ENCODE measurements at places on chromosomes 2 and 18. TPM values are rescaled to one million over a fixed set of nuclear protein-coding genes. Genes with fewer than 3 reads are reported as not detected.

GRCh38 chr2:1910021-1910420, 165.7 kb upstream of the PXDN start:
- H3K27ac ChIP-seq = no peak overlapping the region
- no peaks in the 10 kb centered on the region for H3K4me1 ChIP-seq
- no peak overlapping the region for H3K4me3 ChIP-seq
- DNase-seq = no peak

The RNF138 gene
- 21.0 TPM for total RNA-seq

GRCh38 chr2:152036611-152037469, 62.0 kb downstream of the CACNB4 start:
- H3K27me3 ChIP-seq = no peaks in the 10 kb centered on the region
- peaks cover 19% of the 10 kb centered on the region for H3K4me1 ChIP-seq
- no peak overlapping the region for H3K4me3 ChIP-seq
- no peak overlapping the region for H3K27ac ChIP-seq
- H3K36me3 ChIP-seq = no peaks in the 10 kb centered on the region

The GKN1 gene
- not detected for total RNA-seq

- H3K27ac ChIP-seq = no peak overlapping the region
- no peaks in the 10 kb centered on the region for H3K4me1 ChIP-seq
- H3K4me3 ChIP-seq = no peak overlapping the region
- H3K36me3 ChIP-seq = no peaks in the 10 kb centered on the region
- no peak for DNase-seq
Measured at GRCh38 chr18:59704146-59704545, 6.9 kb upstream of the CCBE1 start.

- no peaks in the 10 kb centered on the region for H3K36me3 ChIP-seq
- H3K4me1 ChIP-seq = peaks cover 8% of the 10 kb centered on the region
- H3K27ac ChIP-seq = no peak overlapping the region
- no peak for DNase-seq
Measured at GRCh38 chr2:27902098-27902497, 11.6 kb downstream of the BABAM2 start.

The CELF4 gene
- total RNA-seq = not detected

GRCh38 chr2:15363734-15364133, 197.4 kb downstream of the NBAS start:
- no peak for DNase-seq
- H3K27me3 ChIP-seq = no peaks in the 10 kb centered on the region
- H3K27ac ChIP-seq = no peak overlapping the region

DNA sequence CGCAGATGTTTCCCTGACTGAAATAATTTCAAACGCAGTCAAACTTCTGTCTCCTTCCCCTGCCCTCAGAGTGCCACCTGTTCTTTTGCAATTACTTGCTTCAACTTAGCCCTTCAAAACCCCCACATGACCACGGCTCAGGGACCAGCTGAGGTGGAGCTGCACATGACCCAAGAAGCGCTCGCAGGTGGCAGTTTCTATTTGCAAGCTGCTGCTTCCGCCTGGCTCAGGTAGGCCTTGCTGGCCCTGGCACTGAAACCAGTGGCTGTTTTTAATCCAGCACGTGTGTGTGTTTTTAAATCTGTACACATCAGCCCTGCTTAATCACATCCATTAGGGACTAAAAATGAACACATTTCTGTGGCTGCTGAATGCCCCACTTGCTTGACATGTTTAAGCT, 95.3 kb downstream of the CCDC93 start:
- peaks cover 22% of the 10 kb centered on the region for H3K36me3 ChIP-seq
- H3K4me1 ChIP-seq = no peaks in the 10 kb centered on the region
- H3K4me3 ChIP-seq = no peak overlapping the region
- H3K27ac ChIP-seq = no peak overlapping the region
- no peaks in the 10 kb centered on the region for H3K27me3 ChIP-seq

- DNase-seq = no peak
- no peaks in the 10 kb centered on the region for H3K27me3 ChIP-seq
- H3K27ac ChIP-seq = no peak overlapping the region
- no peaks in the 10 kb centered on the region for H3K4me1 ChIP-seq
- H3K36me3 ChIP-seq = peaks cover 4% of the 10 kb centered on the region
Measured at GRCh38 chr18:41993151-41993550, 38.1 kb downstream of the PIK3C3 start.

GRCh38 chr18:61496374-61496773, 163.1 kb downstream of the CDH20 start:
- no peaks in the 10 kb centered on the region for H3K27me3 ChIP-seq
- no peak overlapping the region for H3K4me3 ChIP-seq
- H3K36me3 ChIP-seq = no peaks in the 10 kb centered on the region
- no peak for DNase-seq
- H3K4me1 ChIP-seq = no peaks in the 10 kb centered on the region

The CHRND gene
- total RNA-seq = not detected

GRCh38 chr2:24473626-24474025, 17.4 kb upstream of the NCOA1 start:
- DNase-seq = no peak
- no peaks in the 10 kb centered on the region for H3K36me3 ChIP-seq
- no peaks in the 10 kb centered on the region for H3K4me1 ChIP-seq
- H3K27me3 ChIP-seq = no peaks in the 10 kb centered on the region
- no peak overlapping the region for H3K4me3 ChIP-seq

DNA sequence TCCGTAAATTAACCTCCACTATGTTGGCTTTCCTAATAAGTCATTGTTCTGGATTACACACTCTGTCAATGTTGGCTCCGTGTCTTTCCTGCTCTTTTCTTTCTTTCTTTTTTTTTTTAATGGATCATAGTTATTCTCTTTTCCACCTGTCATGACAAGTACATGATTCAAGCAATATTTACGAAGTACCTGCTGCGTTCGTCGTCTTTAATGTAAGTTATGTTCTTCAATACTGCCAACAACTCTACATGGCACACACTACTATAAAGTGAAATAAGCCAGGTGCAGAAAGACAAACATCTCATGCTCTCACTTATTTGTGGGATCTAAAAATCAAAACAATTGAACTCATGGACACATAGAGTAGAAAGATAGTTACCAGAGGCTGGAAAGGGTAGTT, 239.1 kb downstream of the SCG2 start:
- DNase-seq = no peak
- no peaks in the 10 kb centered on the region for H3K27me3 ChIP-seq
- no peaks in the 10 kb centered on the region for H3K4me1 ChIP-seq
- H3K27ac ChIP-seq = no peak overlapping the region
- H3K36me3 ChIP-seq = no peaks in the 10 kb centered on the region

DNA sequence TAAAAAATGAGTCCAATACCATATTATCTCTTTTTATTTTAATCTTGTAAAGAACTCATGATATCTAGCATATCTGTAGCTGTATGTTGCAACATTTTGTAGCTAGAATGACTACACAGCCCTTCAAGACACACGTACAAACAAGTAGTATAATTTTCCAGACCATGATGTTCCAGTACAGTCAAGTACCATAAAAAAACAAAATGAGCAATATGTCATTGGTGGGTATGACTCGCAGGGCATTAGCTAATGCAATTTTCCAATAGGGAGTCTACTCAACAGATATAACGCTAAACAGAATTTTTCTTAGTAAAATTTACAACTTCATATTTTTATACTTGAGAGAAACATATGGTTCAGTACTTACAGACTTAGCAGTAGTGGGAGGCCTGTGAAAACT, 53.6 kb upstream of the UGP2 start:
- H3K4me1 ChIP-seq = no peaks in the 10 kb centered on the region
- H3K27me3 ChIP-seq = no peaks in the 10 kb centered on the region

GRCh38 chr2:239288951-239289511, 111.8 kb downstream of the HDAC4 start:
- H3K36me3 ChIP-seq = no peaks in the 10 kb centered on the region
- H3K4me3 ChIP-seq = no peak overlapping the region
- H3K27ac ChIP-seq = peak overlapping the region; percentile 73
- no peak for DNase-seq
- peaks cover 80% of the 10 kb centered on the region for H3K4me1 ChIP-seq
- H3K27me3 ChIP-seq = no peaks in the 10 kb centered on the region

- H3K36me3 ChIP-seq = no peaks in the 10 kb centered on the region
- peak overlapping the region; percentile 77 for H3K27ac ChIP-seq
- no peak overlapping the region for H3K4me3 ChIP-seq
- DNase-seq = no peak
- no peaks in the 10 kb centered on the region for H3K27me3 ChIP-seq
- peaks cover 39% of the 10 kb centered on the region for H3K4me1 ChIP-seq
Measured at GRCh38 chr2:71720283-71720560, 266.9 kb downstream of the DYSF start.

- peak; percentile 15 for DNase-seq
- H3K4me1 ChIP-seq = no peaks in the 10 kb centered on the region
- H3K4me3 ChIP-seq = no peak overlapping the region
- no peaks in the 10 kb centered on the region for H3K27me3 ChIP-seq
- H3K27ac ChIP-seq = no peak overlapping the region
Measured at GRCh38 chr2:53755121-53755520, 12.5 kb upstream of the CHAC2 start.

- no peaks in the 10 kb centered on the region for H3K36me3 ChIP-seq
- peaks cover 24% of the 10 kb centered on the region for H3K4me1 ChIP-seq
- peak overlapping the region; percentile 60 for H3K4me3 ChIP-seq
- H3K27me3 ChIP-seq = peaks cover 79% of the 10 kb centered on the region
- peak; percentile 23 for DNase-seq
- no peak overlapping the region for H3K27ac ChIP-seq
Measured at GRCh38 chr2:170716851-170717598, 1.9 kb downstream of the SP5 start.

The REG1A gene
- 11.4 TPM for total RNA-seq

The AQP12A gene
- total RNA-seq = not detected

DNA sequence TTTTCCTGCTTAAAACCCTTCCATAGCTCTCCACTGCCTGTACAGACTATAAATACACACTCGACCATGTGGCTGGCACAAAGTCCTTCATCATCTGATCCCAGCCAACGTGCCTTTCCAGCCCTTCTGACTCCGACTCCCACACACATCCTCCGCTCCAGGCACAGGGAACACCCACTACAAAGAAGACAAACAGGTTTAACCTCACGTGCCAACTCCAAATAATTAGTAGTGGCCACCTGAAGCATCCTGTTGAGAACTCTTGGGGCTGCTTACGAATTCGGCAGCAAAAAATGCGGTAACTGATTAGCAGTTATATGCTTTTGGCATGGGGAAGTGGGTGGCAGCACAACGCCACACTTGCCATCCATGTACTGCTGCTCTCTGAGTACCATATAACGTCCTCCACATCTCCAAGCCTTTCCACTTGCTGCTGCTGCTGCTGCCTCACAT, 12.1 kb downstream of the SPIRE1 start:
- H3K4me3 ChIP-seq = no peak overlapping the region
- peaks cover 41% of the 10 kb centered on the region for H3K4me1 ChIP-seq
- H3K27me3 ChIP-seq = no peaks in the 10 kb centered on the region
- no peaks in the 10 kb centered on the region for H3K36me3 ChIP-seq

DNA sequence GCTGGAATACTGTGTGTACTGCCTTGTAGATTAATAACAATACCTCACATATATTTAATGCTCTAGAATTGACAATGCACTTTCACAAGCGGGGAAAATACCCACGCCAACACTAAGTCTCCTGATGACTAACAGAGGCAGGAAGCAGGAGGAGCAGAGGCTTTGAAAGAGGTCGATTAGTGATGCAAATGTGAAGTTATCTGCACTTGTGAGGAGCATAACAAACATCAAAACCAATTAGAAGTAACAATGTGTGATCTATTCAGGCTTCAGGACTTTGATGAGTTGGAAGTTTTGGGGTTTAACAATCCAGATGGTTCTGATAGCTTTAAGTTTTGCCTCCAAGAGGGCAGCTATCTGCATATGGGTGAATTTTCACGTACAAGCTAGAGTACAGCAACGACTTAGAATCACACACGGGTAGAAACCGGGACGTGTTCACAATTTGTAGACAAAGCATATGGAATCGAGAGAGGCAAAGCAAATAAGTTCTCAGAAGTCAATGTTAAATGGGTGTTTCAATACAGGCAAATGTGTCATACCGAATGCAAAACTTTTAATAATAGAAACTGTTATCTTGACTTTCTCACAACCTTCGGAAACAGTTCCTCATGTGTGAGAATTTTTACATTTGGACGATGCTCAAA, 114.5 kb downstream of the METTL8 start:
- H3K36me3 ChIP-seq = peaks cover 14% of the 10 kb centered on the region
- no peak overlapping the region for H3K27ac ChIP-seq
- no peak overlapping the region for H3K4me3 ChIP-seq
- no peak for DNase-seq
- H3K4me1 ChIP-seq = no peaks in the 10 kb centered on the region

The ALKAL2 gene
- 21.9 TPM for total RNA-seq
